Common myeloid progenitor, CD34-positive (primary cell): ENCODE measurements at places on chromosomes 16 and 17.
A peak's percentile ranks its signal among the peaks of the same experiment; 100 is the strongest.

- DNase-seq, result peak; percentile 83
Measured at GRCh38 chr17:75516255-75516618, at the start of gene TSEN54. TSEN54 (plus strand) TSS chr17:75516528; CDS start chr17:75516561, 33 bp downstream.

GRCh38 chr17:80123791-80124190, 22.4 kb downstream of the GAA start:
- no peak for DNase-seq

- DNase-seq, result no peak
Measured at GRCh38 chr16:89010210-89010925, 33.4 kb upstream of the CBFA2T3 start.

- peak; percentile 25 for DNase-seq
Measured at GRCh38 chr16:9053006-9053601, 38.3 kb upstream of the HAPSTR1 start.

- DNase-seq, result no peak
Measured at GRCh38 chr17:5816491-5817070, 232.3 kb upstream of the NLRP1 start.

DNA sequence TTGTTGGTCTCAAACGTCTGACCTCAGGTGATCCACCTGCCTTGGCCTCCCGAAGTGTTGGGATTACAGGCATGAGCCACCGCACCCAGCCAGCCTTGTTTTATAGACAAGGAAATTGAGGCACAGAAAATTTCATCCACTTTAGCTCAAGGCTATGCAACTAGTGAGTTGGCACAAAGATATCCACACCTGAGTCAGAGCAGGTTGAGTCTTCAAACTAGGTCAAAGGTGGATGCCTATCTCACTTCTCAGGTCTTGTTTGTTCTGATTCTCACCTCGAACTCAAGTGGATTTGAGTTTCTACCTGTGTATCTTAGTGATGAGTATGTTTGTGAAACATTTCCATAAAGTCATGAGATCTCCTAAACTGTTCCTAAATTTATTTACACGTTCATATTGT, 35.6 kb upstream of the GAS7 start:
- DNase-seq, result no peak

GRCh38 chr16:84277244-84277823, 17.3 kb upstream of the WFDC1 start:
- DNase-seq, result peak; percentile 74

- no peak for DNase-seq
Measured at GRCh38 chr16:56332464-56333079, 92.8 kb downstream of the AMFR start.

GRCh38 chr17:2986925-2987324, 76.5 kb downstream of the OR1D5 start:
- no peak for DNase-seq

- DNase-seq, result no peak
Measured at GRCh38 chr17:20935740-20936139, 107.1 kb downstream of the USP22 start.

- no peak for DNase-seq
Measured at GRCh38 chr16:72349719-72350118, 177.8 kb upstream of the PMFBP1 start.

DNA sequence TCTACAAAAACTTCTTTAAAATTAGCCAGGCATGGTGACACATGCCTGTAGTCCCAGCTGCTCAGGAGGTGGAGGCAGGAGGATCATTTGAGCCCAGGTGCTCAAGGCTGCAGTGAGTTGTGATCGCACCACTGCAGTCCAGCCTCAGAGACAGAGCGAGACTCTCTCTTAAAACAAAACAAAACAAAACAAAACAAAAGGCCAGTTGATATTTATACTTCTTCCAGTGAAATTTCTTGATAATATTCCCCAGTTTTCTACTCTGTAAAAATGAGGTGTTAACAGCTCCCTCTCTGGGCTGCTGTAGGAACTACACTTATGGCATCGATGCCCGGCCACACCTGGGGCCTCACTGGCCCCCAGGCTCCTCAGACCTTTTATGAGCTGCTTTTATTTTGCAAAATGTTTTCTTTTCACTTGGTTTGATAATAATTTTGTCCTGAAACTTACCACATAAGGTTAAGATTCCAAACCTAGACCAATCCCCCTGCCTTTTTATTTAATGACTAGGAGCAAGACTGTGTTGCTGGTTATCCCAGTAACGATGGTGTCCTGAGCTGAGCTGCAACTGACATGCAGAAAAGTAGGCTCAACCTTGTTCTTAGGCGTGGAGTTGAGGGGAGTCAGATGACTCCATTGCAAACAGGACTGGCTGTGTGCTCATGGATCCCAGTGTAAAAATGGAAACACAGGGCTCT, 17.6 kb downstream of the MAPK8IP3 start:
- no peak for DNase-seq

GRCh38 chr17:43479948-43480347, 3.8 kb upstream of the DHX8 start:
- DNase-seq, result no peak

GRCh38 chr17:65287040-65287439, 149.9 kb downstream of the RGS9 start:
- no peak for DNase-seq

DNA sequence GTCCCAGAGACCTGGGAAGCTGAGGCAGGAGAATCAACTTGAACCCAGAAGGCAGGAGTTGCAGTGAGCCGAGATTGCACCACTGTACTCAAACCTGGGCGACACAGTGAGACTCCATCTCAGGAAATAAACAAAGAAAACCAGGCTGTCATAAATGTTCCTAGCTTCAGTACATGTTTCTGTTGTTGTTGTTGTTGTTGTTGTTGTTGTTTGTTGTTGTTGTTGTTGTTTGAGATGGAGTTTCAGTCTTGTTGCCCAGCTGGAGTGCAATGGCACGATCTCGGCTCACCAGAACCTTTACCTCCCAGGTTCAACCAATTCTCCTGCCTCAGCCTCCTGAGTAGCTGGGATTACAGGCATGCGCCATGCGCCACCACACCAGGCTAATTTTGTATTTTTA, 452.5 kb downstream of the HS3ST3B1 start:
- DNase-seq, result no peak

DNA sequence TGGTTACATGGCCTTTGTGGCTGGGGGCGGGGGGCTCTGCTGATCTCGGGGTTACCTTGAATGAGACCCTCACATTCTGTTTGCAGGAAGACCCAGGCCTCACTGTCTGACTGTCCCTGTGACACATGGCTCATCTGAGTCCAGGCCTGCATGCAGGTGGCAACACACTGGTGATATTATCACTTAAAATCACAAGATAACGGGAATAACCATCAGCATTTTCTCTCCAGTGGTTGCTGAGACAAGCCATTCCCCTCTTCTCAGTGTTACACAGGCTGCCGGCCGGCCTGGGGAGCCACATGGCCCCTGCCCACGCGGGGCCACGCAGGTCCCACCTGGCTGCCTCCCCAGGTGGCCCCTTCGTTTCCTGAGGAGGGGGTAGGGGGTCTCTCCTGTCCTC, 197.6 kb downstream of the ENGASE start:
- DNase-seq, result no peak

DNA sequence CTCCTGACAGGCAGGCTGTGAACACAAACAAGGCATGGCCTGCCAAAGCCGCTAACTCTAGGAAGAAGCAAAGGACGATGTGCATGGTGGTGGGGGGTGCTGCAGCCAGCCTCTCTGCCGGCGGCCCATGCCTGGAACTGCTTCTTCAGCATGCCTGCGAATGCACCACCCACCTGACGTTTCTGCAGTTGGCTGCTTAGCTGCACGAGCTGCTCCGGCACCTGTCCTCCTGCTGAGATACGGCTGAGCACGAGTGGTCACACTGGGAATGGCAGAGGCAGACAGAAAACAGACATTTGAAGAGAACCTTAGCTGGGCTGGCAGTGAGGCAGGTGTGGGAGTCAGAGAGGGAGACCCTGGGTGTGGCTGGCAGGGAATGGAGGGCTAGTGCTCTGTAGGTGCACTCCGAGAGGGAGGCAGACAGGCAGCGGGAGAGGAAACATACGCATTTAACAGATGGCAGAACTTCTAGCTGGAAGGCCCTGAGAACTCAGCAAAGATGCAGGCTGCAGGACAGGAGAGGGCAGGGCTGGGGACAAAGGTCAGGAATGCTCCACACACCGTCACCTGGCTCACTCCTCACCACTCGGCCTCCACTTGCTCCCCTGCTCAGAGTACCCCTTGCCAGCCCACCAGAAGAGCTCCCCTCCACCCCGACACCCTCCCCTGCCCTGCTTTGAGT, 5.2 kb downstream of the FLCN start:
- no peak for DNase-seq

DNA sequence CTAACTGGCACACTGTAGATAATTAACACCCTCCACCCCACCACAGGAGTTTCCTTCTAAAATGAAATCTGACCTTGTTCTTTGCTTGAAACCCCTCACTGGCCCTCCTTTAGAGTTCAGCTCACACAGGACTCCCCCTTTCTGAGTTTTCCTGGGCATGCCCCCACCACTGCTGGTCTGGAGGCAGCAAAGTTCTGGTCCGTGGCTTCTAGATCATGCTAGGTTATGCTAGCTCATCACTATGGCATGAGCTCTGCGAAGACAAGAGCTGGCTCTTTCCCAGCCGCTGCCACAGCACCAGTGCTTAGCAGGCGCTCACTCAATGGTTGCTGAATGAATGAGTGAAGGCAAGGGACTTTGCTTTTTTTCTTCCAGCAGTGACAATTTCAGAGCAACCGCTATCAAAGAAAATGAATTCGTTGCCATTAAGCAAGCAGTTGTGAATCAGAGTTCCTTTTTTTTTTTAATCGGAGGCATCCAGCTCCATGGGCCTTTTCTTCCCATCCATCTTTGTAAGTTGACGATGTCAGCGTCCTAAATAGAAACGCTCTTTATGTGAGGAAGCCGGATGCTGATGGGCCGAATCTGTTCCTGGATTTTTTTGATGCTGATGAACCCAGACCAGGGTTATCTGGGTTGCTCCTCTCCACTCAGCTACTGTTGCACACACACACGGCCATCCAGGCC, 80.8 kb upstream of the NOL11 start:
- DNase-seq, result no peak

- no peak for DNase-seq
Measured at GRCh38 chr17:43384476-43384862, 14.3 kb upstream of the ARL4D start.

DNA sequence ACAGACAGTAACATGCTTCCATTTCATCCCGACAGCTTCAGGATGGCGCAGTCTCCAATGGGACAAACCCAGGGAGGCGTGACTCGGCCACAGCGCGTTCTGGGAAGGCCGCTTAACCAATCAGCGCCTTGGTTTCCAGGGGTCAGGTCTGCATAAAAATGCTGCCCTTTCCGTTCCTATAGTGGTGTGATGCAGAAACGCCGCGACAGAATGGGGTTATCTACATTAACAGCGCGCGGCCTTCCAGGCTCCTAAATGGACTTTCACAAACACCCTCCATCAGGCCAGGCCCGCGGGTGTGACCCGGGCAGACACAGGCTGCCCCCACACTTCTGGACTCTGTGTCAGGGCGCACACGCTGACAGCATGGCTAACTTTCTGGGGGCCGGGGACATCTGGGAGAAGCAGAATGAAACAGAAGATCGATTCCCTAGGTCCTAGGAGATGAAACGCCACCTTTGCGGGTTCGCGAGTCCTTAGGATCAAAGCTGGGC, 792 bp downstream of the TMEM231 start:
- DNase-seq, result peak; percentile 28

- DNase-seq, result peak; percentile 49
Measured at GRCh38 chr17:59853168-59853918, 39.4 kb downstream of the TUBD1 start.

GRCh38 chr17:82967268-82968032, 112.0 kb upstream of the METRNL start:
- no peak for DNase-seq

- no peak for DNase-seq
Measured at GRCh38 chr17:61397086-61397842, 2.4 kb upstream of the TBX2 start.

DNA sequence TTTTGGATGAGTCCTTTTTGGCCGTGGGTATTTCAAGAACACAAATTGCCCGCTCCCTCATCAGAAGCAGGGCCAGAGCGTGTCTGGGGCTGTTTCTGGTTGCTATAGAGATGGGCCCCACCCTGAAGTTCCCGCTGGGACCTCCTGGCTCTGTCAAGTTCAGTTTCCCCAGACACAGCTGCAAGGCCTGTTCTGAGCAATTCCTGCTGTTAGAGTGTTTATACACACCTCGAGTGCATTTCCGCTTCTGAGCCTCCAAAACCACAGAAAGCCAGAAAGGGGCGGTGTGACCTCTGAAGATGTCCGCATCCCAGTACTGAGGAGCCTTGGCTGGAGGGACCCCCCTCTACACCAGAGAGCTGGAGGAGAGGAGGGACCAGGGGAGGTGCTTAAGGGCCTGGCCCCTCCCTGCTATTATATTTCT, 9.3 kb upstream of the WBP2 start:
- peak; percentile 73 for DNase-seq

DNA sequence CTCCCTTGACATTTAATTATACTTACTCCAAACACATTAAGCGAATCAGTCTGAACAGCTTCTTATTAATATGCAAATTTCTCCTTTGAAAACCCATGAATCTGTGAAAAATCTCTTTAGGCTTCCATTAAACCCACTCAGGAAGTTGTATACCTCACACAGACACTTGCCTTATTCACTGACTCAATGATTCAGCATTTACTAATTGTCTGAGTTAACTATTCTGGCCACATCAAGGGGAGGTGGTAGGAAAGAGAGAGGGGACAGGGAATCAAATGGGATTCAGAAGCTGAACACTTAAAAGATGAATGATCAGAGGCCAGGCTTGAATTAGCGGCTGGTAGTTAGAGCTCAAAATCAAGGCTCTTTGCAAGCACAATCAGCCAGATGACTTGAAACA, 70.0 kb downstream of the HS3ST3A1 start:
- DNase-seq, result peak; percentile 8

- DNase-seq, result no peak
Measured at GRCh38 chr16:88617268-88618031, 20.9 kb upstream of the IL17C start.

GRCh38 chr16:12507366-12507765, 296.3 kb downstream of the CPPED1 start:
- no peak for DNase-seq

DNA sequence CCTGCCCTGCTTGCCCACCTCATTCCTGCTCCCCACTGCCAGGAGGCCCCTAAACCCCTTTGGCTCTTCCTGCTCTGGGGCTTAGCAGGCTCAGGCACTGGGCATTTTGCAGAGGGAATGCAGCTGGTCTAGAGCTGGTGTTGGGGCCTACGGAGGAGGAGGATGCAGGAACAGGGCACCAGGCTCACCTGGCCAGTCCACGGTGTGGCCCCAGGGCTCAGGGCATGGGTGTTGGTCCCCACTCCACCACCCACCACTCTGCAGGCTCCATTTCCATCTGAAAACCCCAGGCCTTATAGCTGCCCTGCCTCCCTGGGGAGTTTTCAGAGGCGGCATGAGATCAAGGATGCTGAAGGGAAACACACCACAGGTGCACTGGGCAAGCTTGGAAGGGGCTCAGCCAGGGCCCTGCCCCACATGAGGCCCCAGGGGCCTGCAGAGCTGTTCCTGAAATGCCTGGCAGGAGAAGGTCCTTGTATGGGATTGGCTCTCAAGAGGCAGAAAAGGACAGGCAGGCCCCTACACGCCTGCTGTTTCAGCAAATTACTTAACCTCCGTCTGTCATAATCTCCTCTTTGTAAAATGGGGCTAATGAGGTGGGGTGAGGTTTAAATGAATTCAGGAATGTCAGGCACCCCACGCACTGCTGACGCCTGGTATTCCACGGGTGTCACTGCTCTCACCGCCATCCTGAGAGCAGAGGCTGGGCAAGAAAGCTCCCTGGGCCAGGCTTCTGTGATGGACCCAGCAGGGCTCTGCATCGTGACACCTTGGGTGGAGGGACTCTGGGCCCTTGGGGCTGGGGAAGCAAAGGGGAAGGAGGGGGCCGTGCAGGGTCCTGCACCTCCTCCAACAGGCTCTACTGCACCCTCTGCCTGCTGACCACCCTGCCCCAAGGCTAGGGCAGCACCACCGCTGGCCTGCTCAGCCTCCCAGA, 9.3 kb downstream of the SLC47A2 start:
- DNase-seq, result no peak
